ENCODE measurements at places on chromosomes 2 and 18. TPM values are rescaled to one million over a fixed set of nuclear protein-coding genes. Genes with fewer than 3 reads are reported as not detected.

DNA sequence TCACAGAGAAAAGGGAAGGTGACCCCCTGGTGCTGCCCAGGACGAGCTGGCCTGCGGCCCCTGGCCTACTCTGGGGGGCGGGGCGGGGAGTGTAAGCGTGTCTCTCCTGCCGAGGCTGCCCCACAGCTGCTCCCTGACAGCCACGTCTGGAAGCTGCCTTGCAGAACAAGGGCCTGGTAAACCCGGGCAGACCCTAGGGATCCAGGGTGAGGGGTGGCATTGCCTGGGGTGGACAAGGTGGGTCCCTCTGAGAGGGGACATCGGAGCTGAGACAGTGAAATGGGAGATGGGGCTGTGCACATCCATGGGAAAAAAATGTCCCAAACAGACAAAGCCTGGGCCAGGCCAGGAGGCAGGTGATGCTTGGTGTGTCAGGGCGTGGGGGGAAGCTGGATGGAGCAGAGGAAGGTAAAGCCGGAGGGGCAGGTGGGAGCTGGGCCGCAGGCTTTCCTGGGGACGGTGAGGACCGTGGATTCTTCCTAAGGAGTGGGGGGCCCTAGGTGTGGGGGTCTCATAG, 66.0 kb upstream of the HDAC4 start:
- ATAC-seq, result no peak

MBP gene
- total RNA-seq, result 2.6 TPM

DNA sequence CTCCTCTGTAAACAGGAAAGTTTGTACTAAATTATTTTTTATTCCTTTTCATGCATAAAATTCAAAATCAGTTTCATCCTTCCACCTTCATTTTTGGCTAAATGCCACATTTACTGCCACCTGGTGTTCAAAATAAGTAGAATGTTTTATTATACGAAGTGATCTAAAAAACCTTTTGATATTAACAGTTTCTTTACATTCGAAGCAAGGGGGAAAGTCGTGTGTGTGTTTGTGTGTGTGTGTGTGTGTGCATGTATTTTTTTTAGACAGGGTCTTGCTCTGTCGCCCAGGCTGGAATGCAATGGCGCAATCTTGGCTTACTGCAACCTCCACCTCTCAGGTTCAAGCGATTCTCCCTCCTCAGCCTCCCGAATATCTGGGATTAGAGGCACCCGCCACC, 9.0 kb upstream of the SCN9A start:
- no peak for ATAC-seq

LIMS4 gene
- 0.76 TPM for total RNA-seq

GRCh38 chr2:144032566-144032965, 487.4 kb downstream of the ZEB2 start:
- no peak for ATAC-seq

GRCh38 chr18:74513883-74514205, 17.7 kb downstream of the CNDP2 start:
- ATAC-seq, result no peak

GRCh38 chr2:138020432-138020831, 56.2 kb downstream of the HNMT start:
- no peak for ATAC-seq

DNA sequence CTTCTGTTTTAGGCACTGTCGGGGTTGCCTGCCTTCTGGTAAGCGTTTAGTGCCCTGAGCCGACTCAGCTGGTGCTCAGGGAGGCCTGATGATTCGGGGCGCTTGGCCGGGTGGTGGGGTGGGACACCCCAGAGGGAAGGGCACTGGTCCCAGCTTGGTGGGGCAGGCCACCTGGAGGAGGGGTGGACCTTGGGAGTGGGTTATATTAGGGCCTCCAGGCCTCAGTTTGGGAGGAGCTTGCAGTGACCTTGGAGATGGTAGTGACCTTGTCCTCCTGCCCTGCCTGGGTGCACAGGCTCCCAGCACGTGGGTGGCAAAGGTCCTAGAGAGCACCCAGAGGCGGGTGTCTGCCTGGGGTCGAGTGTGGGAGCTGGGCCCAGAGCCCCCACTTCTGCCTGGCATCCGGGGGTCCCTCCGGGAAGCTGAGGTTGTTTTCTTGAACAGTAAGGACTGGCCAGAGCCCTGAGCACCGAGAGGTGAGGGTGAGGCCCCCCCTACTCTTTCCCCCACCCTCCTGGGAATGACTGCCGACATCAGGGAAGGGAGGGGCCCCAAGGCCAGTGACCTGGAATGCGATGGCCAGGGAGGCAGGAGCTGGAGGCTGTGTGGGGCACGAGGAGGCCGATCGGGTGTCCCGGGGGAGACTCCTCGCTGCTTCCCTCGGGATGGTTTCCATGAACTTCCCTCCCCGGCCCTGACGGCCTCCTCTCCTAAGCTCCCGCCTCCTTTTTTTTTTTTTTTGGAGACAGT, 61.3 kb downstream of the HPCAL1 start:
- ATAC-seq, result no peak

SOX11 gene
- 119 TPM for total RNA-seq

DNA sequence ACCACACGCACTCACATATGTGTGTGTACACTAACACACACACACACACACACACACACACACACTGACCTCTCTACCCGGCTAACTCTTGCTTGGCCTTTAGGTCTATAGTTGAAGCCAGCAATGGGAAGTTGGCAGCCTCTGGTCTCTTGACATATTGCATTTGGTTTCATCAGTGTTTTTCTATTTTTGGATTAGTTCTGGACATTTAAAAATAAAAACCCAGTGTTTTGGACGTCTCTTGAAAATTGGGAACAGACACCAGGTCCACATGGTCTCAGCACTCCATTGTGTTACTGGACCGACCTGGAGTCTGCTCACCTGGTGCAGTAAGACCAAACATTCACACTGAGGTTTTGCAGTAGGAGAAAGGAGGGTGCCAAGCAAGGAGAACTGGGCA, 50.4 kb upstream of the AFF3 start:
- ATAC-seq, result no peak

NIFK gene
- 60.4 TPM for total RNA-seq

DNA sequence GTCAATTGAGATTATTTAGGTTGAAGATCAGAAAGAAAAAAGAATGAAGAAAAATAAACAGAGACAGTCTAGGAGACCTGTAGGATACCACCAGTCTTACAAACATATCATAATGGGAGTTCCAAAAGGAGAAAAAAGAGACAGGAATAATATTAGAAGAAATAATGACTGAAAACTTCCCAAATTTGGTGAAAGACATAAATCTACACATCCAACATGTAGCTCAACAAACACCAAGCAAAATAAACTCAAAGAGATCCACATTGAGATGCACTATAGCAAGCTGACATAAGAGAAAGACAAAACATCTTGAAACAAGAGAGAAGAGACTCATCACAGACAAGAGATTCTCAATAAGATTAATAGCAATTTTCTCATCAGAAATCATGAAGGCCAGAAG, 274.0 kb downstream of the TFCP2L1 start:
- no peak for ATAC-seq

- no peak for ATAC-seq
Measured at GRCh38 chr2:236264256-236264655, at the start of gene ASB18. Gene ASB18 (minus strand): TSS chr2:236264406. CDS start chr2:236264345, 61 bp downstream.

CPS1 gene
- total RNA-seq, result 79.9 TPM

DNA sequence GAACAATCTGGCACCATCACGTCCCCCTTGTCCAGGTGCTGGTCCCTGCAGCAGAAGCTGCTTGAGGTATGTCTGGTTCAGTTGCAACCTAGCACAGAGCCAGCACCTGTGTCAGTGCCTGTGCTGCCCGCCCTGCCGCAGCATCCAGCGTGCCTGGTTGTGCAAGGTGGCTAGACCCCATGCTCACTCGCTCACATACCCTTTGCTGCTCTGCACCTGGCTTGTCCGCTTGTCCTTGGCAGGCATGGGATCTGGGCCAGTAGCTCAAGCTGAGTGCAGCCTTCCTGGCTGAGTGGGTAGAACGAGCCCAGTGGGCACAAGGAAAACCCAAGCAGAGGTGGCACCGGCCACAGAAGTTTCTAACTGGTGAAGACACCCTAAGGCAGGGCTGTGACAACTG, 314.6 kb upstream of the KYNU start:
- ATAC-seq, result no peak

GRCh38 chr2:240586919-240587800, 626 bp downstream of the CAPN10 start:
- ATAC-seq, result peak; percentile 41

OSR1 gene
- 17.0 TPM for total RNA-seq

NEU4 gene
- total RNA-seq, result 0.26 TPM

GRCh38 chr2:6423157-6423556, 442.6 kb downstream of the CMPK2 start:
- ATAC-seq, result peak; percentile 37

PTMA gene
- 1,859 TPM for total RNA-seq

- peak; percentile 34 for ATAC-seq
Measured at GRCh38 chr2:236579746-236580315, 10.2 kb downstream of the ACKR3 start.

TXNDC2 gene
- 0.31 TPM for total RNA-seq

GRCh38 chr2:88283886-88284592, 113.9 kb downstream of the THNSL2 start:
- no peak for ATAC-seq

LRRC30 gene
- not detected for total RNA-seq

DNA sequence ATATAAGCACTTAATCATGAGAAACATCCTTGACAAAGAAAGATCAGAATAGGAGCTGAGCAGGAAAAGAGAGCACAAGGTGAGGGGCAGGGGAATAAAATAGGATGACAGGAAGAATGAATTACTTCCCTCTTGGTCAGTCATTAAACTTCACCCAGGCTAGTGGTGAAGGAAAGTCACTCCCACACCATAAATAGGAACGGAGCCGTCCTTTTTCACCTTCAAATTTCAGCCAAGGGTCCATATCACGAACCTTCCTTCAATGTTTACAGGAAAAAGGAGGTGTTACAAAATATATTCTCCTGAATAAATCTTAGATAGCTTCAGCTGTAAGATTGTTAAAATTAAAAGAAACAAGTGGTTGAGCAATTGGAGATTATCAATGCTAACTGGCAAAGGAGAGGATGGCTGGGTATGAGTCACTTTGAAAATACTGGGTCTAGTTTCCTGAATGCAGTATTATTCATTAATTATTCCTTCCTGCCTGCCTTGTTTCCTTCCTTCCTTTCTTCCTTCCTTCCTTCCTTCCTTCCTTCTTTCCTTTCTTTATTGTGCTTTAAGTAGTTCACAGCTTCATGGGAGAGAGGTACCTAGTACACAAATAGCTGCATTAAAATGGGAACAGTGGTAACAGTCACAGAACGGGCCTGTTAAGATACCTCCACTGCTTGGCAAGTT, 292.3 kb upstream of the ID2 start:
- ATAC-seq, result peak; percentile 72

- ATAC-seq, result no peak
Measured at GRCh38 chr2:165417009-165417408, 52.5 kb upstream of the CSRNP3 start.

GRCh38 chr2:219803294-219803693, 175.9 kb downstream of the SLC4A3 start:
- ATAC-seq, result no peak

- peak; percentile 91 for ATAC-seq
Measured at GRCh38 chr2:219744600-219744999, 117.2 kb downstream of the SLC4A3 start.

GRCh38 chr2:64686283-64686956, 32.7 kb upstream of the SERTAD2 start:
- ATAC-seq, result no peak

IL1RN gene
- total RNA-seq, result 1.1 TPM

SPIRE1 gene
- total RNA-seq, result 12.0 TPM

DNA sequence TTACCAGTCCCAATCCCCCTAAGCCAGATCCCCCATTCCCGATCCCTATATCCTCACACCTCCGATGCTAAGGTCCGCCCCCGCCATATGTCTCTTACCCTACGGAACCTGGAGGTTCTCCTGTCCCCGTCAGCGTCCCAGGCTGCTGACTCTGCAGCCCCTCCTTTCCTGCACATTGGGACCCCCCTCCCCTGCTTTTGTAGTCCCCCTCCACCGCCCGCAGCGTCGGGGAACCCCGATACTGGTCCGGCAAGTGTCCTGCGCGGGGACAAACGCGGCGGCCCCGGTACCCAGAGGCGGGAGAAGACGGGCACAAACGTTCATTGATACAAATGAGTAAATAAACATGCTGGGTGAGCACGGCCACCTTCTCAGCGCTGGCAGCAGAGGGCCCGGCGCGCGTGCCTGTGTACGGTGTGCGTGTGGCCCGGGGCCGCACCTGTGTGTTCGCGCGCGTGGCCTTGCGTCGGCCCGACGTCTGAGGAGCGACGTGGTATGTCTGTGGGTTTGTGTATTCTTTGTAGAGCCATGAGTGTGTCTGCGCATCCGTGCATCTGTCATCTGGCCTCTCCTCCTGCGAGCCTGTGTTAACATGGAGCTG, 2.0 kb upstream of the CYP26B1 start:
- ATAC-seq, result no peak

GRCh38 chr18:43578706-43579105, 301.4 kb upstream of the SYT4 start:
- peak; percentile 52 for ATAC-seq

IL36RN gene
- total RNA-seq, result 0.73 TPM

RAB27B gene
- total RNA-seq, result not detected

- no peak for ATAC-seq
Measured at GRCh38 chr2:154696810-154697417, 1.6 kb upstream of the KCNJ3 start.

- ATAC-seq, result no peak
Measured at GRCh38 chr2:172639823-172640222, 83.9 kb downstream of the PDK1 start.

- no peak for ATAC-seq
Measured at GRCh38 chr2:7116511-7116910, 199.3 kb downstream of the RNF144A start.

DNA sequence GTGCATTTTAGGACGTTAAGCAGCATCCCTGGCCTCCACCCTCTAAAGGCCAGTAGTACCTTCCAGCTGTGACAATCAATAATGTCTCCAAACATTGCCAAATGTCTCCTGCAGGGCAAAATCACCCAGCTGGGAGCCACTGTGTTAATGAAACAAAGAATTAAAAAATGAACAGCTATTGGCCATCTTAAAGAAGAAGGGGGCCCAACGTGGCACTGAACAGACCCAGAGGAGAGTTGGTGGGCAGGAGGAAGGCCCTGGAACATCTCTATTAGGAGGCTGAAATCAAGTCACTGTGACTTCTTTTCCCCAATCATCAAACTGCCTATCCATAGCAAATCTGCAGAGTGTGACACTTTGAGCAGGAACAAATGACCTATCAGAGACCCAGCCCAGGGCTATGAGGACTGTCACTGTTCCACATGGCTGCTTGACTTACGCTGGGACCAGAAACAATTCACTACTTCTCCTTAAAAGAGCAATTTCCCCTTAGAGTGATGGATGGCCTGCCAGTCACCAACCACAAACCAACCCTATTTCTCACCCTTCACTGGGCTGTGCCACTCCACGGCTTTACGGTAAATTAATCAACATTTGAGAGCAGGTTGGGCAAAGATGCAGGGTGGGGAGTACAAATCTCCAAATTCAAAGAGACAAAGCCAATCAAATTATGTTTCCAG, 35.2 kb upstream of the TEX51 start:
- ATAC-seq, result no peak

DNA sequence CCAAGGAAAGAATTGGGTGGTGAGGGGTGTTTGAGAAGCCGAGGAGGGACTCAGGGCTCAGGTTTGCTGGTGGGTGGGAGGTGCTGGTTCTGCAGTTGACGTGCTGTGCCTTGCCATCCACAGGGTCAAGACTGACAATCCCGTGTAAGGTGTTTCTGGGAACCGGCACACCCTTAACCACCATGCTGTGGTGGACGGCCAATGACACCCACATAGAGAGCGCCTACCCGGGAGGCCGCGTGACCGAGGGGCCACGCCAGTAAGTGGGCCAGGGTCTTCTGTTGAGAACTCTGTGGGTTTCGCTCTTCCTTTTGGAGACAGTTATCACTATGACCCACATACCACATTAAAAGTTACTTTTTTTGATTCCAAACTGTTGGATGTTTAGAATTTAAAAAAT, 32.6 kb downstream of the IL1R2 start:
- ATAC-seq, result no peak

TMEM131 gene
- total RNA-seq, result 16.0 TPM

- no peak for ATAC-seq
Measured at GRCh38 chr2:118492335-118492734, 355.1 kb downstream of the EN1 start.
